ENCODE measurements at places on chromosomes 11 and 22.

- ATAC-seq: no peak
These were observed 47.0 kb upstream of the GNAZ start for GRCh38 chr22:23023294-23023693.

- peak; percentile 65 for ATAC-seq
These were observed at the start of gene SLC43A1 for GRCh38 chr11:57515332-57516060. Gene SLC43A1 (minus strand): TSS chr11:57515702. CDS start chr11:57514111, 1,591 bp downstream.

DNA sequence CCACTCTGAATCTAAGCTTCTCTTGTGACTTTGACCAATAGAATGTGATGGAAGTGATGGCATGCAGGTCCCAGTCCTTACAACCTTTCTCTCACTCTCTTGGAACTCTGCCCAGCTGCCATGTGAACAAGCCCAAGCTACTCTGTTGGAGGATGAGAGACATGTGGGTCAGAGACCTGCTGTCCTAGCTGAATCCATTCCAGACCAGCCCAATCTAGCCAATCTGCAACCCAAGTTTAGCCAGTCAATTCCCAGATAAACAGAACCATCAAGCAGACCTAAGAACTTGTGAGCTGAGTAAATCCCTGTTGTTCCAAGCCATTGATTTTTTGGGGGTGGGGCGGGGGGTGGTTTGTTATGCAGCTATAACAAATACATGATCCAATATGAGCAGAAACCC is 69.2 kb upstream of the GRK3 start:
- no peak for ATAC-seq

DNA sequence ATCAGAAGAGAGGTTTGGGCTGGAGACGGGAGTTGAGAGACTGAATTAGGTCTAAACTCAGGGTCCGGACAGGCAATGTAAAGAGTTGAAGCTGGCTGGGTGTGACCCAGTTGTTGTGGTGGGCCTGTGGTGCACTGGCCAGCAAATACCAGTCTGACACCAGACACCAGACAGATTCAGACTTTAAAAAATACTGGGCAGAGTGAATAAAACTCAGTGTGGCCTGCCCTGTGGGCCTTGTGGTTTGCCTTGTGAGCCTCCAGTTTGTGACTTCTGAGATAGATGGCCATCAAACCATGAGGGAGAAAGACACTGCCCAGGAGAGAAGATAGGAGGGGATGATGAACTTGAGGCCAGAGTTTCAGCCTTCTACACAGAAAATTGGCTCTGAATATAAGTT is 25.8 kb downstream of the RCN1 start:
- no peak for ATAC-seq

DNA sequence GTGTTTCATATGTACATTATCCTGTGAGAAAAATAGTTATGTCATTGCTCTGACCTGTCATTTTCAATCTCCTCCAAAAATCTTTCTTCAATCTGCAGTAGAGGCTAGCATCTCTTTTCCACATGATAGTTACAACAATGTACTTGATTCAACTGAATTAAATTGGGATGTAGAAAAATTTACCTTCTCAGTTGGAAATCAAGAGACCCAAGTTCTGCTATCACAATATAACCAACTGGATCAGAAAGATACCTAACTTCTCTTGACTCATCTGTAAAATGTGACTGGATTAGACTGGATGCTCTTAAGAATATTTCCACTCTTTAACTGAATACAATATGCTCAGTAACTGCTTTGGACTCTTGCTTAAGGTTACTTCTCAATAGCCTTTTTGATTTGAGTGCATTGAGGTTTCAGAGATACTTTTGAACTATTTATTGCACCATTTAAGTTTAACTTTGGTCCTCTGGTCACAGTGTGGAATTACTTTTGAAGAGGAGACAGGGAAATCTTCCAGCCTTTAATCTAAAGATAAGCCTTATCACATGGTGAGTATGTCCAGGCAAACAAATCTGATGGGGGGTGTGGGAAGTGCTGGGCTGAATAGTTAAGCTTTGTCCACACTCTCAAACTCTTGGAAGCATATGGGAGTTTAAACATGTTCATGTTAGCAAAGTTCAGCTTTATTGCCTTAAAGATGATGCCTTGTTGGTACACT is 82.3 kb downstream of the YAP1 start:
- no peak for ATAC-seq

DNA sequence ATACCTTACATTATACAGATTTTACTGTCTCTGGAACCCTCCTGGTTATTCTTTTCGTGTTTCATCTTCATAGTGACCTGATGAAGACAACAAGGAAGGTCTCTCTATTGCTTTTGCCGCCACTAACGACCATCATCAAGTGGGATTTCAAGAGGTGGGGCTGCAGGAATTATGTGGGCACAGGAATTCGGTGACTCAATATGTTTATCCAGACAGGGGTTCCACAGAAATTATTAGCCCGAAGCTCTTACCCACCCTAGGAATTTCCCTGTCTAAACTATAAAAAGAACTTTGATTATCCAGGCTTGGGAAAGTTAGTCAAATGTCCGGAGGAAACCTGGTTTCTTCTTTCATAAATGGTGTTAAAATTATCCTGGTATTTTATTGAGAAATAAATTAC is 566.8 kb upstream of the TENM4 start:
- ATAC-seq: no peak

- no peak for ATAC-seq
These were observed 62.8 kb upstream of the CTTN start for GRCh38 chr11:70335511-70335910.

DNA sequence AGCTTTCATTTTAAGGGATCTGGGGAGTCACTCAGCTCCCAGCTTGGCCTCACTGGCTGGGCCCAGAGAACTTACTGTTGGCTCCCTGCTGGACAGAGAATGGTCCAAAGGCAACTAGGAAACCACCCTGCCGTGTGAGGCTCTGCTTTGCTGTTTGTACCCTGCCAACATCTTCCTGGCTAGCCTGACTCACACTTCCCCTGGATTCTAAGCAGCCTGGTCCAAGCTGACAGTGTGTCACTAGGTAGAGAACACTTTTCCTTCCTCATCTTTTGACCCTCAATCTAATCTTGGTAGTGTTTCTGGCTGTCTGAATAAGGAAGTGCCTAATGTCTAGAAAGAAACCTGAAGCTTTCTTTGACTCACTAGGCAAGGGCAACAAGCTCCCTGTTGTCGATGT is 76.7 kb downstream of the FAR1 start:
- no peak for ATAC-seq

DNA sequence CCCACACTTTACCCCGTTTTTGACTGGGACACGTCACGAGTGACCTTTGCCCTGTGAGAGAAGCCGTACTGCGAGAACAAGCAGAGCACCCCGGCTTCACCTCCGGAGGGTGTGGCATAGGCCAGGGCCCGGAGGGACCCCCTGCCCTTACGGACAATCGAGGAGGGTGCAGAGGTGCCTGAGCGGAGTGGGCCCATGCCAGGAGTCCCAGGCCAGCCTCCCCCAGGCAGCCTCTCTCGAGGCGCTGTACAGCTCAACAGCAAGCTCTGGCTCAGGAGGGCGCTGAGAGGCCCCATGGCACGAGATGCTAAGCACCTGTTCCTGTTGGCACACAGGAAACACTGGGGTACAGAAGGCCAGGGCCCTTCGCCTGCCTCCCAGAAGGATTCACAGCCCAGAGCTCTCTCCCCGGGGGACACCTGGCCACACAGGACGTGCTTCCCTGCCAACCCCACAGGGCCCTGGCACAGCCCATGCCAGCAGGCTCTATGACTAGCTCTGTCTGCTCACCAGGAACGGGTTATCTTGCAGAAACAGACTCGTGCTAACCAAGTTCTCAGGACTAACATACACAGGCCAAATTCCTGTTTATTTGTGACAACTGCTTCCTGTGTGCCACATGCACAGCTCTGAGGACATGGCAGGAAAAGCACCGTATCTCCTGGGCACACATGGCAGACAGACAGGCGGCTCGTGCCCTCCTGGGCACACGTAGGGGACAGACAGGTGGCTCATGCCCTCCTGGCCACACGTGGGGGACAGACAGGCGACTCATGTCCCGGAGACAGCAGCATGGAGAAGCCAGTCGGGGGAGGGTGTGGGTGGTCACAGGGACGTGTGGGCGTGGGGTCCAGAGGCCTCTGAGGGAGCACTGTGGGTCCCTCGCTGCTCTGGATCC is 11.6 kb downstream of the TOLLIP start:
- no peak for ATAC-seq

GRCh38 chr11:130729193-130729592 is 187.1 kb downstream of the SNX19 start:
- ATAC-seq: peak; percentile 49

DNA sequence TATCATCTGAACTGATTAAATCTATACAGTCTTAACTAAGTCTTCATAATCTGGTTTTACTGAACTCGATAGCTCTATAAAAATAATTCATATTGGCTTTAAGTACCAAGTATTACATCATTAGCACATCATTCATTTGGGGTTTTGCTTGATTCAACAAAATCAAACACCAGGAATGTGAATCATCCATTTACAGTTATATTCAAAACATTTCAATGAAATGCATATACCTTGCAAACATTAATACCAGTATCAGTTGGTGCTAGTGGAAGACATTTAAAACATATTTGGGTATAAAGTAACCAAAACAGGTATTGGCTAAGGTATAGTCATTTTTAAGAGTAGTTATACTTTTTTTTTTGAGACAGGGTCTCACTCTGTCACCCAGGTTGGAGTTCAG is 12.2 kb upstream of the CCDC89 start:
- ATAC-seq: no peak

GRCh38 chr11:21180182-21180581 is 510.8 kb downstream of the NELL1 start:
- no peak for ATAC-seq

DNA sequence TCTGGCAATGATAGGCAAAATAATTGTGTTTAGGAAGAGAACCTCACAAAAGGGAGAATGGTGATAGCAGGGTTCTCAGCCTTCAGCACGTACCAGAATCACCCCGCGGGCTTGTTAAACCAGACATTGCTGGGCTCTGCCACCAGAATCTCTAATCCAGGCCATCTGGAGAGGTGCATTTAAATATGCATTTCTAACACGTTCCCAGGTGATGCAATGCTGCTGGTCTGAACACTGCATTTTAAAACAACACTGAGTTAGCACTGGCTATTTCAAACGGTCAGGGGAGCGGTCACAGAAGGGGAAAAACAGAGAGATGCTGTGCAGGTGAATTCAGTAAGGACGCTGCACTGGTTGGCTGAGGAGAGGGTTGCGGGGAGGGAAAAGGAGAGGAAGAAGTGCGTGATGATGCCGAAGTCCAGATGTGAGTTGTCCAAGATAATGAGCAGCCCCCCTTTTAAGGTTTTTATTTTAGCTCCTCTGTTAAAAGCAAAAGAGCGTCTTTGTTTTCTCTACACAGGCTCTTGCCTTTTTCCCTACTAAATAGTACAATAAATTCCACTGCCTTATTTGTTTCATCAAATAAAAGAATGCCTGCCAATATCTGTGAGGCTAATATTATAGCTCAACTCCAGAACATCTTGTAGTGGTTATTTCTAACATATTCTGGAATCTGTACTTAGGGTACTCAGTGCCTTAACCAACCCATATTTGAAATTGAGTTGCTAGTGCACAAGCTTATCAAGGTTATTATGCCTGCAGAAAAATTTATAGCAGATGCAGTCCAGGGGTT is 109.6 kb upstream of the POU2AF2 start:
- peak; percentile 32 for ATAC-seq

- no peak for ATAC-seq
These were observed 762.8 kb downstream of the FAM181B start for GRCh38 chr11:81970886-81971285.

DNA sequence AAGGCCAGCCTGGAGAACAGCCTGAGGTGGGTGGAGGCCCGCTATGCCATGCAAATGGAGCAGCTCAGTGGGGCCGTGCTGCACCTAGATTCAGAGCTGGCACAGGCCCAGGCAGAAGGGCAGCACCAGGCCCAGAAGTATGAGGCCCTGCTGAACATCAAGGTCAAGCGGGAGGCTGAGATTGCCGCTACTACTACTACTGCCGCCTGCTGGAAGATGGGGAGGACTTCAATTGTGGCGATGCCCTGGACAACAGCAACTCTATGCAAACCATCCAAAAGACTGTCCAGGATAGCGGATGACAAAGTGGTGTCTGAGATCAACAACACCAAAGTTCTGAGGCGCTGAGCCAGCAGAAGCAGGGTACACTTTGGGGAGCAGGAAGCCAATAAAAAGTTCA is 3.1 kb upstream of the TMEM218 start:
- no peak for ATAC-seq

DNA sequence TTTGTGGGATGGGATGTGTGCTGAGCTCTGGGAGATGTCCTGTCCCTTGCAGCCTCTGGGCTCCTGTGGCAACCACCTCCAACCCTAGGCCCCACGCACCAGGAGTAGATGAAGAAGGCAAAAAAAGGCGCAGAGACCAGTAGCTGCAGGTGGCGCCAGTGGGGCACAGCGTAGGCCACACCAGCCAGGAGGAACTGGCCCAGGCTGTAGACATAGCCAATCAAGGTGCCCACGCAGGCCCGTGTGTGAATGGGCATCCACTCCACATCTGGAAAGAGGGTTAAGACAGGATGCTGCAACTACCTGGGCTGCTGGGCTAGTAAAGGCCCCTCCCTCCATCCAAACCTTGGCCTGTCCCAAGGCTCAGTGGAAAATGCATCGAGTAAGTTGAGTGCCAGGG is 3.0 kb downstream of the SLC22A6 start:
- no peak for ATAC-seq

DNA sequence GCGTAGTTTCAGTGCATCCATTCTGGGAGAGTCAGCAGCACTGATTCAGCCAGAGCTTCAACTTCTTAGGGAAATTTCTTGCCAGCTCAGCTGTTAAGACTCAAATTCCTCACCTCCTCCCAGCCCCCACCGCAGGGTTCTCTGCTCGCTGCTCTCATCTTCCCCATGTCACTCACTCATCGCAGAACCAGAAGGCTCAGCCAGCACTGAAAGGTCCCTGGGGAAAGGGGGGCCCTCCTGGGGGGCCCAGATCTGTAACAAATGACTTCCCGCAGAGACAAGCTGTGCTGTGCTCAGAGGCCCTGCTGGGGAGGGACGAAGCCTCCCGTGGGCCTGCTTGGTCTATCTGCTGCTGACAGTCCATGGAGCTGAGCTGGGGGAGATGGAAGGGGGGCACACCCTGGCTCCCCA is 220.6 kb downstream of the NTM start:
- ATAC-seq: peak; percentile 76

- ATAC-seq: no peak
These were observed 20.7 kb downstream of the DIXDC1 start for GRCh38 chr11:111957663-111958444.
